ENCODE measurements at places on chromosomes 2 and 18. TPM values are rescaled to one million over a fixed set of nuclear protein-coding genes. Genes with fewer than 3 reads are reported as not detected.

- peaks cover 14% of the 10 kb centered on the region for H3K27me3 ChIP-seq
- no peaks in the 10 kb centered on the region for H3K4me1 ChIP-seq
- no peak for DNase-seq
- no peaks in the 10 kb centered on the region for H3K36me3 ChIP-seq
- H3K27ac ChIP-seq, result no peak overlapping the region
- no peak overlapping the region for H3K4me3 ChIP-seq
Measured at GRCh38 chr2:29382486-29382885, 267.3 kb downstream of the CLIP4 start.

- no peaks in the 10 kb centered on the region for H3K36me3 ChIP-seq
- no peak overlapping the region for H3K27ac ChIP-seq
- H3K4me1 ChIP-seq, result peaks cover 9% of the 10 kb centered on the region
Measured at GRCh38 chr18:9720327-9720726, 12.2 kb downstream of the RAB31 start.

Gene LHCGR
- total RNA-seq, result 0.76 TPM

Gene CKAP2L
- total RNA-seq, result 5.3 TPM

- H3K36me3 ChIP-seq, result no peaks in the 10 kb centered on the region
- H3K27ac ChIP-seq, result no peak overlapping the region
- H3K27me3 ChIP-seq, result no peaks in the 10 kb centered on the region
- H3K4me3 ChIP-seq, result no peak overlapping the region
Measured at GRCh38 chr2:7697052-7697451, 779.8 kb downstream of the RNF144A start.

All from esophagus squamous epithelium (tissue), 5 donors.